Stimulated activated naive CD8-positive, alpha-beta T cell treated with anti-CD3 and anti-CD28 coated beads, Interleukin-15, amount 100 ng/mL, for 72 hours (primary cell): ENCODE measurements at places on chromosomes 6 and 20.

GRCh38 chr6:69796073-69796641 is 653 bp downstream of the LMBRD1 start:
- no peak for DNase-seq

- DNase-seq: no peak
Measured at GRCh38 chr6:150673720-150674346, 74.1 kb downstream of the PLEKHG1 start.

- DNase-seq: no peak
Measured at GRCh38 chr20:41507851-41508250, 110.3 kb downstream of the CHD6 start.

DNA sequence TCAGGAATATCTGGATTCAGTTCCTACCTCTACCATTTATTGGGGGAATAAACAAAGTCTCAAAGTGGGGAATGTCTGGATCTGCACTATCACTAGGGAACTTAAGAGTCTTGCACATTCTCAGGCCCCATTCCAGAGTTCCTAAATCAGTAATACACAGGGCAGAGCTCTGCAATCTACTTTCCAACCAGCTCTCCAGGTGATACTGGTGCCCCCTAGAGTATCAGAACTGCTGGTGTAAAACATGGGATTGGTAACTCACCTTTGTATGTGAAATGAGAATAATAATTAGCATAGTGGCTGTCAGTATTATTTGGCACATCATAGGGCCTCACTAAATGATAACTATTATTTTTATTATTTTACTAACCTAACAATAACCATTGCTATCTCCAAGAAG is 278.8 kb upstream of the IMPG1 start:
- DNase-seq: no peak

DNA sequence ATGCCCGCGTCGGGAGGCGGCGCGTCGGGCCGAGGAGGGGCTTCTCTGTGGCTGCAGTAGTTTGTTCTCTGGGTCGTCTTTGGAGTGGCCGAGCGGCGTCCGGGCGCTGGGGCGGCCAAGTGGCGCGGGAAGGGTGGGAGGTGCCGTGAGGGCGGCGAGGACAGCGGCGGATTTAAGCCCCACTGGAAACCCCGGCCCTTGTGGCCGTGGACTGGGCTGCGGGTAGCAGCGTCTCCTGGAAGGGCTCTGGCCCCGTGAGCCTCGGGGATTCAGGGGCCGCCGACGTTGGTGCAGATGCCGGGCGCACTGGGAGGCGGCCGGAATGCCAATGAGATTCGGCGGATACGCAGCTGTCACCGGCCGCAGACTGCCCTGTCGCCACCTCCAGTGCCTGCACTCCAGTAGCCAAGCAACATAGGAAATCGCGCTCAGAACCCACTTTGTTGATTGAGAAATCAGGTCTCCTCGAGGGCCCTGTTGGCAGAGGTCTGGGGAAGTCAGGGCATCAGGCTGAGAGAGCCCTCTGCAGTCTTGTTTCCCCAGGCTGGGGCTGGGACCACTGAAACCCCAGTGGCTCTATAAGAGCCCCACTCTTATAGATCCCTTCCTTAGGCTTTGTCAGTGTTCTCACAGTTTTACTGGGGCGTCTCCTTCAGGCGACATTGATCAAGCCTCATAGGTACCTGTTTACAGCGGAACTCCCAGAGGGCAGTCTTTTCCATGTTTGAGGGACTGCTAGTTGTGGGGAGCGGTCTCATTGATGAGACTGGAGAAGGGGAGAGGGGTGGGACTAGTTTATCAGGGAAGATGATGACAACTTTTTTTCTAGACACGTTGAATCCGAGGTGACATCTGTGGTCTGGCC is 642 bp downstream of the GZF1 start:
- peak; percentile 33 for DNase-seq

DNA sequence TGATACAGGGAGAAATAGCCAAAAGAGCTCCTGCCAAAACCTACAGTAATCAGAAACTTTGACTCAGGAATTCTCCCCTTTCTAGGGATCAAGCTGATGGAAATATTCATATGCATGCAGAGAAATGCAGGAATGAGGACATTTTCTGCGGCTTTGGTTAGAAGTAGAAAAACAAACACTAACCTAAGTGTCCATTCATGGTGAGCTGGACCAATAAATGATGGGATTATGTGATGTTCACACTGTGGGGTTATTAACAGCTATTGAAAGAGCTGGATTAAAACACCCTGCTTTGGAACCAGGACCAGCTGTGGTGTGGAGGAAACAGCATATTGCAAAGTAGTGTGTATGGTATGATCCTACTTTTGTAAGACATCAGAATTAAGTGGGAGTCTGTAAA is 143.1 kb downstream of the SYCP2 start:
- DNase-seq: no peak

GRCh38 chr20:42740226-42740870 is 449.4 kb downstream of the PTPRT start:
- DNase-seq: no peak

- DNase-seq: no peak
Measured at GRCh38 chr6:22413681-22414311, 117.0 kb upstream of the PRL start.

GRCh38 chr20:20406306-20406705 is 38.4 kb downstream of the INSM1 start:
- DNase-seq: no peak

DNA sequence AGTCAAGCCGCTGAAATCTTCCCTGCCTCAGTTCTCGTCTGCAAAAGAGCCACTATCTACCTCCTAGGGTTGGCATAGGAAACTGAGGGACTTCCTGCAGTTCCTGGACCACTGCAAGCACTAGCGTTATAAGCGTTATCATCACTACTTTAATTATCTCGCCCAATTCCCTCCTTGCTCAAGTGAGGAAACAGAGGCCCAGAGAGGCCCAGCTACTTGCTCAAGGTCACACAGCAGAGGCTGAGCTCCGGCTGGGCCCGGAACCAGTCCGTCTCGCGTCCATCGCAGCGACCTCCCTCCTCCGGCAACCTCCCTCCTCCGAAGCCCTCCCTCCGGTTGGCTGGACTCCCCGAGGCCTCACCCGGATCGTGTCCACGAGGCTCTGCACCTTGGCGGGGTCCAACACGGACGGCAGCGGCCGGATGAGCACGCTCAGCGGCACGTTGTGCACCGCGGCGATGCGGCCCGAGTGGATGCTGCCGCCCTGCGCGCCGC is 338 bp downstream of the SRXN1 start:
- DNase-seq: no peak

GRCh38 chr6:56593801-56594318 is 48.8 kb downstream of the DST start:
- DNase-seq: peak; percentile 12

GRCh38 chr6:31129130-31129529 is 8.9 kb upstream of the CDSN start:
- DNase-seq: no peak

DNA sequence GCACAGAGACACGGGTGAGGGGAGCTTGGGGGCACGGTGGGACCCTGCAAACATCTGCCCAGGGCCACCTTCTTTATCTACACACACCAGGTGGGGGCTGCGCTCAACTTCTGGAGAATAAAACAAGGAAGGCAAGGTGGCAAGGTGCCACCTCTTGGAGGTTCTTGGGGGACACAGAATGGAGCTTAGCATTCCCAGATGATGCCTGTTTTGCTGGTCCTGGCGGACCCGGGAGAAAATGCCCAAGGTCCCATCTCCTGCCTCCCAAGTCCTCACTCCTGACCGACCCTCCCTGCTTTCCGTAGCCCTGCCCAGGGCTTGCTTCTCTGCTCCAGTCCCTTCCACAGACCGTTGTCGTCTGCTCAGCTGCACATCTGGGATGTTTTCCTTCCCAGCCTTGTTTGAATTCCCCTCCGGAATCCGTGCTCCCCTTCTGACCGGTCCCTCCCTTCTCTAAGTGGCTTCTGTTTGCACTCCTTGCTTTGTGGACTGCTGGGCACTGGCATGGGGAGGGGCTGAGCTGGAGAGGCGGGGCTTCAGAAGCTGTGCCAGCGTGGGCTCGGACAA is 13.1 kb downstream of the ITPR3 start:
- DNase-seq: no peak

DNA sequence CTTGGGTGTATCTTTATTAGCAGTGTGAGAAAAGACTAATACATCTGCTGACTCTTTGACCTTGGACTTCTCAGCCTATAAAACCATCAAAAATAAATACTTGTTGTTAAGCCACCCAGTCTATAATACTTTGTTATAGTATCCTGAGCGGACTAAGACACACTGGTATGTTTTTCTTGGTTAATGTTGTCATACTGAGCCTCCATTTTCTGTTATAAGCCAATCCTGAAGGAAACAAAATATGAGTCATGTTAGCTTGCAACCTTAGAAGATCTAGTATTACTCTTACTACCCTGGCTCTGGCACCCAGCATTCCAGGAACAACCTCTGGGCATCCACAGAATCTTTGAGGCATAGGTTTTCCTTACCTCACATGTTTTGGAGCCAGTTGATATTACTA is 307.2 kb downstream of the FRK start:
- DNase-seq: no peak

DNA sequence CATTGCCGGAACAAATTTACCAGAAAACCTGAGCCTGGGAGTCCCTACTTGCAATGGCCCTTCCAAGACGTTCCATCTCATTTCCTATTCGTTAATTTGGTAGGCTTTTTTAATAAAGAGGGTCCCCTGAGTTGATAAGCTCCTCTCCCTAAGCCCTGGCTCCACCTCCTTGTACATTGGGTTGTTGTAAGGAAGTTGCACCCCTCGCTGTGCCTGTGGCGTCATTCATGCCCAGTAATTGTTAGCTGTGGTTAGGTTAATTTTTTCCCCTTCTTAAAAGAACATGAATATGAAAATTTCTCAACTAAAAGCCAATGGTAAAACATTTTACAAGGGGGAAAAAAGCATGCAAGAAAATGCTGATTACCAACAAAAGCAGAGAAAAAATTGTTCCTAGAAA is 91.9 kb downstream of the SLC24A3 start:
- DNase-seq: no peak

DNA sequence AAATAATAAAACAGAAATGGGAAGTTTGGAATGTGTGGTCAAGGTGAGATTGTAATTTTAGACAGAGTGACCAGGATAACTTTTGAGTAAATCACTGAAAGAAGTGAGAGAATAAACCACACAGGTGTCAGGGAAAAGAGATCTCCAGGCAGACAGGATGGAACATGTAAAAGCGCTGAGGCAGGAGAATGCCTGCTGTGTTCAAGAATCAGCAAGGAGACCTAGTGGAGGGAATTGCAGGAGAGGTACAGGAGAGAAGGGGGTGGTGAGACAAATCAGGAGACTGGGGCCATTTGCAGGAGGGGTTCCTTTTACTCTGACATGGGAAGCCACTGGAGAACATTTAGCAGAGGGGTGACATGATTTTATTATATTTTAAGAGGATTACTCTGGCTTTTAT is 456.7 kb downstream of the NKAIN2 start:
- DNase-seq: no peak

DNA sequence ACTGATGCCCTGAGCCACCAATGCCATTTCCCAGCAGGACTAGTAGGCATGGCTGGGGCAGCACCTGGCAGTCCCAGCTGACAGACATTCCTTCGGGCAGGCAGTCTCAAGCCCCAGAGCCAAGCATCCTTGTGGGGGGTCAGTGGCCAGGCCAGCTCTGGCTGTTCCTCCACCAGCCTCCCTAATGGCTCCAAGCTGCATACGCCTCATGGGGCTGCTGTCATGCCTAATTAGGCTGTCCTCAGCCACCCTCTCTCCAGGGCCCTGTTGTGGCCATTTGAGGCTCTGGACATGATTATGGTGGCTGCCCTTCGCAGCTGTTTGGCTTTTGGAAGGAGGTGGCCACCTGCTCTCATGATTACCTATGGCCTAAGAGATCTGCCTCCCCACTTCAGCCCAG is 79.4 kb downstream of the DLGAP4 start:
- no peak for DNase-seq

- DNase-seq: no peak
Measured at GRCh38 chr20:33650111-33650752, 11.9 kb upstream of the C20orf144 start.
